ENCODE measurements at places on chromosomes 1 and 21.

- no peak for DNase-seq
Measured at GRCh38 chr1:109762821-109763645, 690 bp downstream of the EPS8L3 start.

GRCh38 chr1:74689621-74690363 lies 16.2 kb upstream of the ERICH3 start:
- no peak for DNase-seq

GRCh38 chr1:101043776-101044175 lies 18.2 kb upstream of the DPH5 start:
- DNase-seq, result no peak

DNA sequence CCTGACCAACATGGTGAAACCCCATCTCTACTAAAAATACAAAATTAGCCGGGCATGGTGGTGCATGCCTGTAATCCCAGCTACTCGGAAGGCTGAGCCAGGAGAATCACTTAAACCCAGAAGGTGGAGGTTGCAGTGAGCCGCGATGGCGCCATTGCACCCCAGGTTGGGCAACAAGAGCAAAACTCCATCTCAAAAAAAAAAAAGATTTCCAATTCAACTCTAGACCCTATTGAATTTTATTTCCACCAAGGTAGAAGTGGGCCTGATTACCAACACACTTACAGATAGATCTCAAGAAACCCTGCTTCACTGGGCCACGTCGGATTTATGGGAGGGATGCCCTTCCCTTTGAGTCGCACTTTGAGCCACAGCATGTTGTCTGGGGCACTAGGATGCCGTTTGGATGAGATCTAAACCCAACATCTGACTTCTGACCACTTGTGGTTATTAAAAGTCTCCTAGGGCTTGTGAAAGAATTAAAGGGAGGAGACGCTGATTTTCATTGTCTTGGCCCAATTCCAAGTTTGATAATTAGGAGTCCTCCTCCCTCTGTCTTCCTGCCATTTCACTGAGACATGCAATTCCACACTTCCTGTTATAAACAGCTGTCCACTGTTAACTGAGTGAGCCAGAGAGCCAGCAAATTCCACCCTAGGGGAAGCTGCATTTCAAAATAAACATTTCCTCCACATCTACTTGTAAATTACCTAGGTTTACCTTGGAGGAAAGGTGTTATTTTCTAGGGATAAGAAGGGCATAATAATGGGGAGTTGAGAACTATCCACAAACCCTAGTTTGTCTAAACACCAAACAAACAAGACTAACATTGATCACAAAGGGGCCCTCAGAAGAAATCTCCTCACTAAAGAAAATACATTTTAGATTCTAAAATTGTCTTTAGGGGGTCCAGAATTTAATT lies 5.2 kb upstream of the RERE start:
- DNase-seq, result no peak

DNA sequence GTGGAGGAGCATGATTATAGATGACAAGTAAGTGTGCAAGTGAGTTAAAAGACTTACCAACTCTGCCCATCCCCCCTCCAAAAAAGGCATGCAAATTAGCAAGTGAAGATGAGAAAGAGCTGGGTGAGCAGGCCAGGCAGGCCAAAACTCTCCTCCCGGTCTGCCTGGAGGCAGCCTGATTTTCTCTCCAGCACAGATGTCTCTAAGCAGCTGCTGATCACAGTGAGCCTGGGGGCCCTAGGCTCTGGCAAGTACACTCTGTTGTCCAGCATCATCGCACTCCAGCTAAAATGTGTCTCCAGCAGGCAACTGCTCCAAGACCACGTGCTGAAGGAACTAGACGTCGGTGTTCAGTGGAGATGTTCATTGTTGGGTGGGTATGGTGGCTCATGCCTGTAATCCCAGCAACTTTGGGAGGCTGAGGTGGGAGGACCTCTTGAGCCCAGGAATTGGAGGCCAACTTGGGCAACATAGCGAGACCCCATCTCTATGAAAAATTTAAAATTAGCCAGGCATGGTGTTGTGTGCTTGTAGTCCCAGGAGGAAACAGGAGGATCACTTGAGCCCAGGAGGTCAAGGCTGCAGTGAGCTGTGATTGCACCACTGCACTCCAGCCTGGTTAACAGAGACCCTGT lies 56.7 kb upstream of the PUM1 start:
- no peak for DNase-seq

- DNase-seq, result no peak
Measured at GRCh38 chr1:205532026-205532898, 27.8 kb downstream of the CDK18 start.

GRCh38 chr1:71948561-71948960 lies 333.8 kb downstream of the NEGR1 start:
- DNase-seq, result no peak

DNA sequence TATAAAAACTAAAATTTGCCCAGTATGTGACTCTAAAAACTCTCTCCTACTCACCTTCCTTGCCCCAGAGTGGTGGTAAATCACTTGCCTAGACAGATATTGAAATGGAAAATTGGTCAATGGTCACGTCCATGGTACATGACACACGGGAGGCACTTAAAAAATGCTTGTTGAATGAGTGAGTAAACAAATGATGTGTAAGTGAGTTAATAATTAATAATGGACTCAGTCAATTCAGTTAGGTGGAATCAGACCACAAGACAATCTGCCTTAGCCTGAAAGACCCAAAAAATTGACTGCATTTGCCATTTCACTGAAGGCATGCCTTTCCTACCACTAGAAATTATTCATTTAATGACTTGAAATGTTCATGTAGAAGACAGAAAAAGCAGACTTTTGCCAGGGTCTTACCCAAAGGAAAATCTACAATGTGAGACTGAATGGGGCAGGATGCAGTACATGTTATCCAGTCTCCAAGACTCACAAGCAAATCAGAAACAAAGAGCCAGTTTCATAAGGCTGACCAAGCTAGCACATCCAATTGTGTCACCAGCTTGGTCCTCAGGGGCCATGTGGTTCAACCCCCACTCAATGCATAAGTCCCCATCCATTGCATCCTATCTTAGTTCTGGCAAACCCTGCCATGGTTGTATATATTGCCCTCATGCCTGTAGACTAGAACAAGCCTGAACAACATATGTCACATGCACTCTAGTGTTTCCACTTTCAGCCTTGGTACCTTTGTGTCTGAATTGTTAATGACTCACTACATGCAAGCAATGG lies 73.6 kb downstream of the TBX15 start:
- no peak for DNase-seq

- DNase-seq, result no peak
Measured at GRCh38 chr1:9347095-9347850, 54.6 kb downstream of the SPSB1 start.

DNA sequence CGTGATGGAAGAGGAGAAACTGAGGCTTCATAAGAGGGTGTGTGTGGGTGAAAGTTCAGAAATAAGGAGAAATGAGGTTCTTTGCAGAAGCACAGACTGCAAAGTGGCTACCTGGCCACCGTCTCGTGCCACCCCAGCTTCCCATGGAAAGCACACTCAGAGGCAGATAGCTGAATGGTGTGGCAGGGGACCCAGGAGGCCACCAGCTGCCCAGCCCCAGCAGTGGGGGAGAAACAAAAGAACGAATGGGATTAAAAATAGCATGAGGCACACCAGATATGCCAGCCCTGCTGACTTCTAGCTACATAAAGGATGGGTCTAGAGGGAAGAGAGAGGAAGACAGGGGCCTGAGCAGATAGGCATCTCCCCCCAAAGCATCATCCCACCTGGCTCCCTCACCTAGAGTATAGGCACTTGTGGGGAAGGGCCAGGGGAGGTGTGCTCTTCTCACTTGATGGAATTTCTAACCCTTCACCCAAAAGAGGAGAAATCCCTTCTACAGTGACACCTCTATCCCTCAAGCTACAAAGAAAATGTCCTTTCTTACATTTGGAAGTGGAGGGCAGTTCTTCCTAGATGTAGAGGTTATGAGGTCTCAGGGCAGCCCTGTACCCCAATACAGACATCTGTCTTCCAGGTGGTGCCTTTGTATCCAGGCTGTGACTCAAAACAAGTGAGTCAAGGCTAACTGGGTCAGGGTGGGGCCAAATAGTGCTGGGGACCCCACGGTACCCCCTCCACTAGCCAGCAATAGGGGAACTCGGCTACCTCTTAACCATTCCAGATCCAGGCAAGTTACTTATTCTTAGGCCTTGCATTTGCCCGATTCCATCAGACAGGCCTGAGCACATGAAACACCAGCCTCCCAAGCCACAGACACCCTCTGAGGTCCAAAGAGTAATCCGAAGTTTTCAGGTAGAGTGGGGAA lies 3.5 kb downstream of the HDGF start:
- no peak for DNase-seq

GRCh38 chr1:72434070-72434469 lies 151.7 kb upstream of the NEGR1 start:
- no peak for DNase-seq

DNA sequence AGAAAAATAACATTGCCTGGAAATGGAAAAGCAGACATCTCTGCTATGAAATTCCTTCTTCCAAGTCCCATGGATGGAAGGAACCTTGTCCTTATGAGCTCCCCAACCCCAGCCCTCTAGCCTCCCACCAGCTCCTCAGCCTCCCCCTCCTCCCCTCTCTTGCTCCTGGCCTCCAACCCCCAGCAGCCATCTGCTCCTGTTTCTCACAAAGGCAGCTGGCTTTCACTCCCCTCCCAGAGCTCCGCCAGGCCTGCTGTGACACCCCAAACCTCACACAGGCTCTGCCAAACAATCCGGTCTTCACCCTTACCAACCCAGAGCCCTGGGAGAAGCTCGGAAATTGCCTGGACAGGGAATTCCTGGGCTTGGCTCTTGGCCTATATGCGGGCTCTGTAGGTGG lies 69.2 kb downstream of the KLHDC7A start:
- DNase-seq, result no peak

- DNase-seq, result no peak
Measured at GRCh38 chr1:33165209-33165608, 16.6 kb downstream of the TRIM62 start.

GRCh38 chr1:223859058-223859457 lies 13.3 kb upstream of the TP53BP2 start:
- no peak for DNase-seq

GRCh38 chr1:210647406-210648333 lies 319.0 kb downstream of the HHAT start:
- DNase-seq, result no peak

DNA sequence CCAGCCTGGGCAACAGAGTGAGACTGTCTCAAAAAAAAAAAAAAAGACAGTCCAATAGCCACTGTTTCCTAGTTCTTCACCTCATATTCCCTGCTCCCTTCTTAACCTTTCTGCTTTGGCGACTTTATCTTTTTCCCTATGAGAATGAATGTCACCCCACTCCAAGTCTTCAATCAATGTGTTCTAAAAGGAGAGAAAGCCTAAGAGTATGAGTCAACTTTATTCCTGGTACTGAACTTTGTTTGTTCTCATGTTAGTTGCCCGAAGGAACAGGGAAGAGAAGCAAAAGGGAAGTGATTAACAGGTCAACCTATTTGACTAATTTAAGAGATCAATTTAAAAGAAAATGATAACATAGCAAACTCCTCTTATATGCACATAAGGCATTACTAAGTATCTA lies 39.9 kb upstream of the SLC16A1 start:
- DNase-seq, result no peak

DNA sequence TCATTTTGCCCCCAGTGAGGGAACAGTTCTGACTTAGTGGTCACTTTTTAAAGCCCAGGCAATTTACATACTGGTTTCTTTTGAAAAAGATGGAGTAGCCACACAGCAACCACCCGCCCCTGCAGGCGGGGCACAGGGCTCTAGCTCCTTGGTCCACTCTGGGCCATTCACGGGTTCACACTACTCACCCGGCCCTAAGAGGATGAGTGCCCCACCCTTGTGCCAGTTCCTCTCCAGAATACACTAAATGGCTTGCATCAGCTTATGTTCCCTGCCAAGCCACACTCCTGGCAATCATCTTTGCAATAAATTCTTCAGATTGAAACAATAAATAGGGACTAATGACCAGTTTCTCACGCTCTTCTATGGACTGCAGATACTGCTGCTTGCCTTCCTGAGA lies 15.7 kb upstream of the ATP13A2 start:
- no peak for DNase-seq

- DNase-seq, result no peak
Measured at GRCh38 chr1:154453574-154454352, 48.3 kb upstream of the TDRD10 start.

GRCh38 chr1:227621211-227621610 lies 57.9 kb downstream of the ZNF678 start:
- no peak for DNase-seq

- no peak for DNase-seq
Measured at GRCh38 chr1:194114288-194114687, 927.9 kb upstream of the B3GALT2 start.

DNA sequence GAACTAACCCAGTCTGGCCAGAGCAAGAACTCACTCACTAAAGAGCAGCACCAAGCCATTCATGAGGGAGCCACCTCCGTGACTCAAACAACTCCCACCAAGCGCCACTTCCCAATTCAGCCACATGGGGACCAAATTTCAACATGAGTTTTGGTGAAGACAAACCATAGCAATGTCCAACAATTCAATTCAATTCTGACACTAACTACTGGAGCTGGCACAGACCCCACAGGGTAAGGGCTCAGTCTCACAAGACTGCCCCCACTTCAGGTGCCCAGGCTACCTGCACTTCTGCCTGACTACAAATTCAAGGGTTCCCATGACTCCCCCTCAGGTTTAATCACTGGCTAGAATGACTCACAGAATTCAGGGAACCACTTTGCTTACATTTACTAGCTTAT lies 48.8 kb upstream of the RAP1A start:
- DNase-seq, result no peak

DNA sequence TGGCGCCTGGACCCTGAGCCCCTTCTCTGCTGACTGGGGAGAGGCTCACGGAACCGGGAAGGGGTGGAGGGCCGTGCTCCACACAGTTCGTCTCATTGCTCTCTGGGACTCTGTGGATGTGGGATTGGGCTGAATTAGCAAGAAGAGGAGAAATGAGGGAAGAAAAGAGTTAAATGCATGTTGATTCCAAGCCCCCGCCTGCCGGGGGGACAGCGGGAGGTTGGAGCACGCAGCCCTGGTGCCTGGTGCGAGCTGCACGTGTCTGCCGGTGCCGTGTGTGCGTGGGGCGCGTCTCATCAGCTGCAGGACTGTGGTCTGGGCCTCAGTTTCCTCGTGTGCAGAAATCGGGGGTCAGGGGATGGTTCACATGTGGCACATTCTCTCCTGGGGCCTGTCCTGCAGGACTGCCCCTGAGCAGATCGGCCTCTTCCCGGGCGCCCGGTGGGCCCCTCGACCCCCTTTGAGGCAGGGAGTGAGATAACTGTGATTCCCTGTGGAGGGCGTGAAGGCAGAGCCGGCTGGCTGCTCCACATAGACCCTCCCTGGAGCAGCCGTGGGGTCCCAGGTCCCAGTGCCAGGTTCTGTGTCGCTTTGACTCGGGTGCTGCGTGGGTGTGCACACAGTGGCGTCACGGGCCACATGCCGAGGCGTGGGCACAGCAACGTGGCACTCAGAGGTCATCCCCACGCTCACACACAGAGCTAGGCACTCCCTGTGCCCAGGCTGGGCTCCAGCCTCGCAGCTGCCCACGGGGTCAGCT lies 11.4 kb downstream of the SAMD11 start:
- no peak for DNase-seq

GRCh38 chr1:42017259-42017658 lies 98.5 kb upstream of the HIVEP3 start:
- no peak for DNase-seq

Data from thoracic aorta (tissue), 2 donors.